Gastroesophageal sphincter (tissue), 4 donors: ENCODE measurements at places on chromosomes 12 and 14. TPM values are rescaled to one million over a fixed set of nuclear protein-coding genes. Genes with fewer than 3 reads are reported as not detected.

Gene ABCC9
- total RNA-seq = 73.5 TPM

Gene ANO4
- total RNA-seq = 0.13 TPM

Gene SINHCAF
- 67.8 TPM for total RNA-seq

Gene TMEM63C
- total RNA-seq = 0.13 TPM

Gene FAM186B
- not detected for total RNA-seq

Gene RAD9B
- 2.3 TPM for total RNA-seq

Gene OR10P1
- not detected for total RNA-seq

Gene NKX2-1
- total RNA-seq = not detected

Gene B4GALNT1
- 5.1 TPM for total RNA-seq

Gene KRT6C
- 17.1 TPM for total RNA-seq

Gene TEX22
- total RNA-seq = not detected

Gene SAMD15
- 1.5 TPM for total RNA-seq

Gene DNAI7
- total RNA-seq = 0.22 TPM

Gene ANKS1B
- total RNA-seq = 9.9 TPM

Gene KLHL33
- 0.54 TPM for total RNA-seq

Gene CLEC7A
- total RNA-seq = 9.0 TPM

Gene RERGL
- total RNA-seq = 1.7 TPM

Gene TAS2R42
- not detected for total RNA-seq

Gene ACRBP
- total RNA-seq = 0.81 TPM

Gene CTSG
- 2.1 TPM for total RNA-seq

Gene PMCH
- not detected for total RNA-seq

Gene TAS2R10
- total RNA-seq = not detected

Gene RTN1
- 1.4 TPM for total RNA-seq

Gene SYNDIG1L
- total RNA-seq = 0.27 TPM

Gene KLRC3
- total RNA-seq = not detected

Gene LRFN5
- 4.1 TPM for total RNA-seq
